ENCODE measurements at places on chromosomes 11 and 22.

- DNase-seq: no peak
Observed at GRCh38 chr22:42967005-42967404, 47.9 kb downstream of the PACSIN2 start.

DNA sequence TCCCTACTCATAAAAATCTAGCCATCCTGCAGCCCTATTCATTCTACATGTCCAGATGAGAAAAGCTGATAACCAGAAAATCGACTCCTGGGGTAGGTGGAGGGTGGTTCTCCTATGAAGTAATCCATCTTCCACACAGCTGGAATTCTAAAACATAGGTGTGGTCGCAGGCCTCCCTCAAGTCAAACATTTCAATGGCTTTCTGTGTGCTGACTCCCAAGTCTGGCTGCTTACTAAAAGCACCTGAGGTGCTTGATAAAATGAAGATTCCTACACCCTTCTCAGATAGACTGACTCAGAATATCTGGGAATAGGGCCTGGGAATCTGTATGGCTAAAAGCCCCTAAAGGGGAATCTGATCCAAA is 26.1 kb downstream of the IRAG1 start:
- DNase-seq: no peak

DNA sequence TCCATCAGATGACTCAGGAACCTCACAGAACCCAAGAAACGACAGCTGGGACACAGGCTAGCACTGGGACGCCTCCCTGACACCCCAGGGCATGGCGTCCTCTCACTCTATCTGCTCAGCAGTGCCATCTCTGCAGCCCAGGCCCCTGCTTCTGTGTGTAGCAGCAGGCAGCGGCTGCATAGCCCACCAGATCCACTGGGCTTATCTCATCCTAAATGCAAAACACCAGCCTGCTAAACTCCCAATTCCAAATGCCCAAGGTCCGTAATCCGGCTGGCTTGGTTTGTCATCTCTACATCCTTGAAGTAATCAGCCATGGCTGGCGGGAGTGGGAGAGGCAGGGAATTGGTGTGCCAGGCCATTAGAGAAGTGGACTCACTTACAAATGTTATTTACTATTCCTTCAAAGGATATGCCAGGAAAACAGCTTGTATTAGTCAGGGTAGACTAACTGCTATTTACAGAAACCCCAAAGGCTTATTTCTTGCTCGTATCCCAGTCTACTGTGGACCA is 30.7 kb downstream of the SPATA19 start:
- no peak for DNase-seq

DNA sequence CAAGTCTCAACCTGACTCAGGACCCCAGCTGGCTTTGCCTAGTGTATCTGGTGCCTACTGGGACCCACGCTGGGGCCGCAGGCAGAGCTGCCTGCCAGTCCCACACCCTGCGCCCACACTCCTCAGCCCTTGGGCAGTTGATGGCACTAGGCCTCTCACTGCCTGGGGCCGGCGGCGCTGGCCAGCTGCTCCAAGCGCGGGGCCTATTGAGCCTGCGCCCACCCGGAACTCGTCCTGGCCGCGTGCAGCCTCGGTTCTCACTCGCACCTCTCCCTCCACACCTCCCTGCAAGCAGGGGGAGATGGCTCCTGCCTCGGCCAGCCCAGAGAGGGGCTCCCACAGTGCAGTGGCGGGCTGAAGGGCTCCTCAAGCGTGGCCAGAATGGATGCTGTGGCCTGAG is 908.5 kb upstream of the CCDC90B start:
- no peak for DNase-seq

DNA sequence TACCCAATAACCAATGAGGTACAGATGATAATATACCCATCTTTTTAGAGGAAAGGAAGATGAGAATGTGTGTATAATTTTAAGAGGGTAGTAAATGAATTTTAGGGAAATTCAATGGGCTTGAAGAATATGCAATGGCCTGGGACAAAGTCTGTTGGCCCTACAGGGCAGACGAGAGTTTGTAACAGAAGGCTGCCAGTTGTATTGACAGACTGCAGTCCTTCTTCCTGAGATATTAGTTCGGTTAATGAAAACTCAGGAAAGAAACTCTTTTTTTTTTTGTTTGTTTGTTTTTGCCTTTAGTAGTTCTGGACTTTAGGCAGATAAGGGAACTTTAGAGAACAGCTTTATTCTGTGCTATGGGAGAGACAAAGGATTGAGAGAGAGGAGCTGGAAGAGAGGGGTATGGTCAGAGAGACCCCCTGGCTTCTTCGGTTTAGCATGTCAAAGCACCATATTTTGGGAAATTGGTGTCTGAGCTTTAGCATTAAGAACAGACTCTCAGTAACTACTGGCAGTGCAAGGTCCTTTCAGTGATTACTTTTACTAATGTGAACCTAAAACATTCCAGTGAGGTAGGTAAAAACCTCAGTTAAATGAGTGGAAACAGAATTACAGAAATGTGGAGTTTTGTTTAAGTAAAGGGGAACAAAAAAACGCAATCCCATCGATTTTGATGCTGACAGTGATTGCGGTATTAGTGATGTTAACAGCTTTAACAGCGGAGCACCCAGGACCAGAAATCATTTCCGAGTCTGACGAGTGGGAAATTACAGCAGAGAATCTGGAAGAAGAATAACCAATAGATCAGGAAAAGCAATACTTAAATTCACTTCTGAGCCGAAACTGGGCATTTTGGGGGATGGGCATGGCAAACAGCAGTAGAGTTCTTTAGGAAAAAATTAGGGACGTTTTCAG is 644 bp upstream of the NAALAD2 start:
- no peak for DNase-seq

GRCh38 chr11:31702966-31703365 is 108.2 kb downstream of the PAX6 start:
- no peak for DNase-seq

- no peak for DNase-seq
Observed at GRCh38 chr22:45574069-45574703, 71.5 kb downstream of the FBLN1 start.

DNA sequence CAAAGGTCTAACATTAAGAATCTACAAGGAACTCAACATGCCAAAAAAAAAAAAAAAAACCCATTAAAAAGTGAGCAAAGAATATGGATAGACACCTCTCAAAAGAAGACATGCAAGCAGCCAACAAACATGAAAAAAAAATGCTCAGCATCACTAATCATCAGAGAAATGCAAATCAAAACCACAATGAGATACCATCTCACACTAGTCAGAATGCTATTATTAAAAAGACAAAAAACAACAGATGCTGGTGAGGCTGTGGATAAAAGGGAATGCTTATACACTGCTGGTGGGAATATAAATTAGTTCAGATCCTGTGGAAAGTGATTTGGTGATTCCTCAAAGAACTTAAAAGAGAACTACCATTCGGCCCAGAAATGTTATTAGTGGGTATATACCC is 257.7 kb upstream of the PLET1 start:
- DNase-seq: no peak

DNA sequence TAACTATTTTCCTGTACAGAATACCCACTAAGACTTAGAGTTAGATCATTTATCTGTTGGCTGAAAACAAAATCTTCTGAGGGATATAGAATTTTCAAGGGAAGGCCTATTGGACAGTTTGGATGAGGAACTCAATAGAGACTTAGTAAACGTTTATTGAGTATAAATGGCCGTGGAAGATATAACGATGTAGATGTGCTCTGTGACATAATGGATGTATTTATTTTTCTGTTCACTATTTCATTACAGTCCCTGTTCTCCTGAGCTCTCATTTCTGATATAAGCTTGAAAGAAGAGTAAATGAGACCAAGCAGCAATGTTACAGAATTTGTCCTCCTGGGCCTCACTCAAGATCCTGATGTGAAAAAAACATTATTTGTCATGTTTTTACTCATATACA is at the start of gene OR4A16:
Gene OR4A16 (plus strand): TSS at position 301 of the 400 bp plus-strand sequence. CDS start 0 bp downstream, at position 301.
- DNase-seq: no peak

- DNase-seq: no peak
Observed at GRCh38 chr11:104654181-104654813, 244.0 kb downstream of the CASP12 start.

GRCh38 chr11:45354976-45355705 is 69.0 kb upstream of the SYT13 start:
- DNase-seq: peak; percentile 73

GRCh38 chr11:35290876-35291275 is 128.5 kb downstream of the SLC1A2 start:
- DNase-seq: no peak

- no peak for DNase-seq
Observed at GRCh38 chr11:37504921-37505320, 906.9 kb upstream of the RAG2 start.

DNA sequence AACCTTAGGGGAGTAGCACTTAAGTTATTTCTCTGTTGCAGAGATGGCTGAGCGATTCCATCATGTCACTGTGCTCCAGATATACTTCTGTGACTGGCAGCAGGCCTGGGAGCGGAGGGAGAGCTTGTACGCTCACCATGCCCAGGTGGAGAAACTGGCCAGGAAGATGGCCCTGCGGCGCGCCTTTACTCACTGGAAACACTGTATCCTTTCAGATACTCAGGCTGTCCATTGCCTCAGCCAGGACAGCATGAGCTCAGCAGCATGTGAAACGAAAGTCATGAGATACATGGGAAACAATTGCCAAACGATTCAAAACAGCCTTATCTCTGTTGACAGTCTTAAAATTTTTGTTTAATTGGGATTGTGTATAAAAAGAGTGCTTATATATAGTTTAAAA is 78.9 kb downstream of the SFI1 start:
- no peak for DNase-seq

DNA sequence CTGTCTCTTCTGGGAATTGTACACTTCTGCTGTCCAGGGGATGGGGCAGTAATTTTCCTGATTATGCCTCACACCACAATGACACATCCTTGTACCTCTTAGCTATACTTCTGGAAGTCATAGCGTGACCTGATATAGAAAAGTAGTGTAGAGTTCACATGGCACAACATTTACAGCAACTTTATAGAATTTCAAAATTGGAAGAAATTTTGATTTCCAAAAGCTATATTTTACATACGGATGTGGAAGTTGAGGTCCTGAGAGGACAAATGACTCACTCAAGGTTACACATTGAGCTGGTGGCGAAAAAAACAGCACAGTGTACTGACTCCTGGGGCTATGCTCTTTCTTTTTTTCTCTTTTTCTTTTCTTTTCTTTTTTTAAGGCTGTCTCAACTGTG is 6.3 kb upstream of the CYP2R1 start:
- DNase-seq: no peak

DNA sequence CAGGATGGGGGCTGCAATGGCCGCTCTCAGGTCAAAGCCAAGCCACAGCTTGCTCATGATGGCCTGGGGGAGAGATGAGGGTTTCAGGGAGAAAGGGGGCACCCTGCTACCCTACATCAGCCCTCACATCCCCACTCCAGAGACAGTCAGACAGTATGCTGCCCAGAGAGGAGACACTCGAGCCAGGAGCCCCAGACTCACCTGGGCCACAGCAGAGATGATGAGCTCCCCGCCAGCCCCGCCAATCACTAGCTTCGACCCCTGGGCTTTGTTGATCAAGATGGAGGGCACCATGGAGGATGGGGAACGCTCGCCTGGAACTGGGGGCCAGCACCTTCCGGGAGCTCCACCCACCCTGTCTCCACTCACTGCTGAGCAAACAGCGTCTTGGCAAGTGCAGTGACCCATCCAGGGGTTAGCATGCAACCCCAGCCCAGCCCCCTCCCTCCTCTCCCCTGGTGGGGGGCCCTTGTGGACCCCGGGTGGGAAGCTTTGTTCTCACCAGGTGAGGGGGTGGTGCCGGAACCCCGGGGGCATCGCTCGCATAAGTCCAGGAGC is 19.8 kb downstream of the GGT5 start:
- no peak for DNase-seq

DNA sequence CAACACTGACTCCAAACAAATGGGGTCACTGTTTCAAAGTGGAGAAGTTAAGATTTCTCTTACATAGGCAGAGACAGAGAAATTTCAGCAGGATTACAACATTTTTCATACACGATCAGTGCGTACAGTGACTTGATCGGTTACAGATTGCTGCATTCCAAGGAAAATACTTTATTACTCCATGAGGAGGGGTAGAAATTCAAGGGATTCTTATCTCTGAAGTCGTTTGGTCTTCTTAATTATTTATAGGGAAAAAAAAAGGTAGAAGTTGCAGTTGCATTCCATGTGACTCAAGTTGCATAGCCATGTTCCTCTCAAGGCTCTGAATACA is 10.7 kb upstream of the SMIM38 start:
- DNase-seq: no peak

- no peak for DNase-seq
Observed at GRCh38 chr11:97570636-97571035, 1180.8 kb downstream of the JRKL start.

- DNase-seq: no peak
Observed at GRCh38 chr22:33851821-33852384, 68.4 kb downstream of the LARGE1 start.

DNA sequence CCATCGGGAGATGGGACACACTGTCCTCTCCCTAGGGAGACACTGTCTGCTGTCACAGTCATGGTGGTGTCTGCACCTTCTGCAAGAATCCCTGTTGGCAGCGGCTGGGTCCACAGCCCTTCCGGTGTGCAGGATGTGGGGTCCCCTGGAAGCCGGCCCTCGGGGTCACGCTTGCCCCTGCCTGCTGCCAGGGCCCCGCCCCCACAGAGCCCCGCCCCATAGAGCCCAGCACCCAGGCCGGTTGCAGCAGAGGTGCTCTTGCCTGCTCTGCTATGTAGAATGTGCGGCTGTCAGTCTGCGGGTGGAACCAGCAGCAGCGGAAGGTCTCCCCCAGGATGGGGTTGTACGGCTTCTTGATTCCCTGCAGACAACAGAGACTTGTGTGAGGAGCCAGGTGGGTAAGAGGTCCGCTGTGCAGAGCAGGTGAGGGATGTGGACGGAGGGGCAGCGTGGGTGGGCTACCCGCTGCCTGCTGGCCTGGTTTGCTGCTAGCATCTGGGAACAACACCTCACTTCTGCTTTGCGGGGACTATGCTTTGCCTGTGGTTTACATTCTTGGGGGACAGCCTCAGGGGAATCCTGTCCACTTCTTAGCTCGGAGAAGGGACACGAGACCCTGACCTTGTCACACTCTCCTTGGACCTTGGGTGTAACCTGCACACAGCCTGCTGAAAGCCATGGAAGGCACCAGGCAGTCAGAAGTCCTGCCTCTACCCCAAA is 44.9 kb upstream of the CARS1 start:
- DNase-seq: no peak

- no peak for DNase-seq
Observed at GRCh38 chr11:112580864-112581263, 320.2 kb upstream of the PLET1 start.

GRCh38 chr11:31822175-31822926 is 11.2 kb upstream of the PAX6 start:
- no peak for DNase-seq

DNA sequence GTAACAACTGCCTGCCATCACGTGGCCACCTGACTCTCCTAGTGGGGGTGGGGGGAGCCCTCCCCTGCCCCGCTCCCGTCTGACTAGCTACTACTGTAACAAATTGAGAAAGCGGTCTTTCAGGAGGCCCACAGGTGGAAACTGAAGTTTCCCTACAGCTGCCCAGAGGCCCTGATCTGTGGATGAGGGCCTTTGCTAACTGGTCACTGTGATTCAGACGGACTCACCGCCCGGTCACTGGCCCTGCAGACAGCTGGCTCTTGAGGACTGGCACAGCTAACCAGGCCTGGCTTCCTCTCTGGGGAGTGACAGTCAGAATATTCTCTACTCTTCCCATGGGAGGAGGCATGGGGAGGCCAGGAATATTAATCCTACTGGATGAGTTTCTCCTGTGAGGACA is 116.8 kb downstream of the ARHGAP8 start:
- no peak for DNase-seq

- no peak for DNase-seq
Observed at GRCh38 chr11:19537803-19538453, 174.7 kb upstream of the NAV2 start.

- no peak for DNase-seq
Observed at GRCh38 chr11:90646266-90646665, 423.4 kb upstream of the CHORDC1 start.

Data from K562 (cell line).